ENCODE measurements at places on chromosomes 5 and 9. TPM values are rescaled to one million over a fixed set of nuclear protein-coding genes. Genes with fewer than 3 reads are reported as not detected.
A peak's percentile ranks its signal among the peaks of the same experiment; 100 is the strongest.

DNA sequence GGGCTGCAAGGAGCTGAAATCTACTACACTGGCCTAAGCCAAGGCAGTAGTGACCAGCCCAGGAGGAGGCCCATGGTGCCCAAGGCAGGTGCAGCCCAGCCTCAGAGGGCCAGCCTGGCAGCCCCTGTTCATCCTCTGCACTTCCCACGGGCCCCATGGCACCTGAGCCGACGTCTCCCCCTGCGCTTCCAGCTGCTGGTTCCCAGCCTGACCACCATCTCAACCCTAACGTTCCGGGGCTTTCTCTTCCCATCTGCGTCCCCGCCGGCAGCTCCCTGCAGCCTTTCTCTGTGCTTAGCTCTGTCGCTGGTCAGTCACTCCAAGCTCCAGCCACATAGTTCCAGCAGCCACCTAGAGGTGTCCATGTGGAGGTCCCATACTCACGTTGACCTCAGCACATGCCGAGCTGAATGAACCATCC lies 105.5 kb upstream of the LMX1B start:
- DNase-seq, result no peak

DNA sequence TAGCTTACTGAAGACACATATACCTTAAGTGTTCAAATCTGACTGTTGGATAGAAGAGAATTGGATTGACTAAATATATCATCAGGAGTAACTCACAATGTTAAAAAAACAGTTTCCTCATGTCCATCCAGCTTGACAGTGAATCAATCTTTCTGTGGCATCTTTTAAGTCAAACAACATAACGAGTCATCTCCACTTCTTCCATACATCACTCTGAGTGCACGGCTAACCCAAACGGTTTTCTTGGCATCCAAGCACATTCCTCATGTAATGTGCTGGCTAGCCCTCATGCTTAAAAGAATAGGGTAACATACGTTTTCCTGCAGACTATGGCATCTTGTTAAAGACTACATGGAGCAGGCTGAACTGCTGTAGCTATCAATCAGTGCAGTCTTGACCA lies 291.5 kb upstream of the TRPC7 start:
- DNase-seq, result peak; percentile 78

The CSF2 gene
- 16.4 TPM for total RNA-seq

The GLRA1 gene
- not detected for total RNA-seq

The SLC6A19 gene
- total RNA-seq, result not detected

DNA sequence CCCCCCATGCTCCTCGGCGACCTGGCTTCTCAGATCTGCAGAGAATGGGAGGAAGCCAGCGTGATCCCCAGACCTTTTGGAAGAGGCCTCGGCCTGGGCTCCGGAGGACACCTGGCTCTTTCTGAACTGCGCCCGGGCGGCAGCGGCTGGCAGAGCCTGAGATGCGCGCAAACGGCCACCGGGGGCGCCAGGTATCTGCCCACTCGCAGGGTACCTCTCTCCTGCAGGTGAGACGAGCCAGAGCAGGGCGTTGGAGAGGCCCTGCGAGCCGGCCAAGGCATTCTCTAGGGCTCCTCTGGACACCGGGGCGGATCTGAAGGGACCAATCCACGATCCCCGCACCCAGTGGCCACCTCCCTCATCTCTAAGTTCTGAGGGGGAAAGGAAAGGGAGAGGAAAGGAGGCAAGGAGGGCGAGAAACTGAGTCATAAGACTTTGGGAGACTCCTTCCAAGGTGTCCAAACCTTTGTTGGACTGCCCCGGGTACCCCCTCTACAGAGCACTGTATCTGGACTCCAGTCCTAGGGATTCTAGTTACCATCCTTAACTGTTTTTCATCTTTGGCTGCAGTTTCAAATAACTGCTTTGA lies 55.0 kb upstream of the SLC46A2 start:
- DNase-seq, result no peak

The C9orf153 gene
- total RNA-seq, result not detected

GRCh38 chr9:79735023-79735779 lies 163.4 kb downstream of the TLE4 start:
- no peak for DNase-seq

GRCh38 chr5:60060389-60060788 lies 166.9 kb upstream of the PDE4D start:
- no peak for DNase-seq

- DNase-seq, result no peak
Observed at GRCh38 chr5:120808606-120809005, 344.5 kb downstream of the PRR16 start.

The CCDC187 gene
- not detected for total RNA-seq

DNA sequence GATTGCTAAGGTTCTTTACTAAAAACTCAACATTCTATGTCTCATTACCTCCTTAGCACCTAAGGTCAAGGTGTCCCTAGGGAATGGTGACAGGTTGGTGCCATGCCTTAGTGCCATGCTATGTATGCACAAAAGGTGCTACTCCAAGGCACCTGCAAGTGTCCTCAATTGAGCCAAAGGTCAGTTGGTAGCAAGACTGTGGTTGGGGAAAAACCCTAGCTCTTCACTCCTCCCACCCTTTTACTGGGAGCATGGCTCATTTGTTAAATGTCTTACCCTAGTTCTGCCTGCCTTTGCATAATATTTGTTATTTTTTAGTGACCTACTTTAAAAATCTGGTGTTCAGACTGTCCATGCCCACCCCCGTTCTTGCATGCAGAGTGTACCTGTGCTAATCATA lies 17.0 kb downstream of the ACO1 start:
- DNase-seq, result no peak

- DNase-seq, result no peak
Observed at GRCh38 chr9:107390778-107391177, 98.8 kb downstream of the KLF4 start.

GRCh38 chr5:44927115-44927733 lies 118.5 kb downstream of the MRPS30 start:
- DNase-seq, result no peak

The EIF4EBP3 gene
- not detected for total RNA-seq

The TXNDC8 gene
- total RNA-seq, result not detected

The SAXO1 gene
- total RNA-seq, result not detected

DNA sequence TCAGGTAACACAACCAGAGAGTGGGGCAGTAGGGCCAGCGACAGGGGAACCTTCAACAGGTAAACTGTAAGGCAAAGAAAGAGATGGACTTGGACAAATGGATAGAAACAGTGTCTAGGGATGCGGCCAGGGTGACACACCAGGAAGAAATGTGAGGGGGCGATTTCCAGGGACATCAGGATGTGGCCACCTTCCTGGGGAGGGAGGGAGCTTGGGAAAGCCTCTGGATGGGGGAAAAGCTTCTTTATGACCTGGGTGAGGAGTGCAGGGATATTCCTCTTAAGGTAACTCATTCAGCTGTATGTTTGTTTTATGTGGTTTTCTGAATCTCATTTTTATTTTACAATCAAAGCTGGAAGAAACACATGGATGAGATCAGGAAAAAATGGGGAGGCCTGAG lies 11.9 kb upstream of the NXNL2 start:
- peak; percentile 86 for DNase-seq

DNA sequence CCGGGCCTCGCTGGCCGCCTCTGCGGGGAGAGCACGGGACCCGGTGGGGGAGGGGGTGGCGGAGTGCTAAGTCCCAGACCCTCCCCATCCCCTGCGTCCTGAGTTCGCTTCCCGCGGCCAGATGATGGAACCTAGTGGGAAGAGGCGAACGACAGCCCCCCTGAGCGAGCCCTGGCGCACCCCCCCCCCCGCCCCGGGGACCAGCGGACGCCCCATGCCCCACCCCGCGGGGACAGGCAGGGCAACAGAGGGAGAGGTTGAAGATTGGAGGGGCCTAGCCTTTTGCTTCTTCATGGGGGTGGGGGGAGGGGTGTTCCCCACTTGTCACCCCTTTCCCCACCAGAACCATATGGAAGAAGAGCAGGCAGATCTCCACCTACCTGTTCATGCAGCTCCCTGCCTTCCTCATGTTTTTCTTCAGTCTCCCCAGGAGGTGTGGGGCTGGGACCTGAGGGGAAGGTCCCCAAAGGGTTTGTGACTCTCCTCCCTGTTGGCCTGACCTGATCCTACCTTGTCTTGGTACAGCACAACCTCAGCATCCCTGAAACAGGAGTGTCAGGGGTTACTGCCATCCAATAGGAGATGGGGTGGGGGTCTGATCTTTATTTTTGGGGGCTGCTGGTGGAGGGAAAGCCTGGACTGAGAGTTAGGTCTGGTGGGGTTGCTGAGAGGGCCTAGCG lies 485 bp downstream of the FAM53C start:
- DNase-seq, result no peak

DNA sequence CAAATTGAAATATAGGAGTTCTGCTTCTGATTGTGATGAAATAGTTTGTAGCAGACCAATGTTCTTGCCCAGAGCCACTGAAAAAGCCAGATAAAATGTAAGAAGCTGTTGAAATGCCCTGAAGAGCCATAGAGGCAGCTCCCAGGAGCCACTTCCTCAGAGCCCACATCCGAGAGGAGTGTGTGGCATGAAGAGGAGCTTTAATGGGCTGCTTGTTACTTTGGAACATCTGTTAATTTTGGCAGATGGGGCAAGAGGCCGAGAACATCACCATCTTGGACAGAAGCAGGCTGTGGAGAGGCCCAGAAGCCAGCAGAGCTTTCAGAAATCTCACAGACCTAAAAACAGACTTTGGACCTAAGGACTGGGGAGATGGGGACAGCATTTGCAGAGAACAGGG lies 370.8 kb downstream of the GADD45G start:
- no peak for DNase-seq

- no peak for DNase-seq
Observed at GRCh38 chr9:77738932-77739331, 90.8 kb upstream of the GNA14 start.

- DNase-seq, result no peak
Observed at GRCh38 chr5:122701640-122702523, 73.0 kb upstream of the SNX2 start.

The TMEM215 gene
- 0.33 TPM for total RNA-seq

DNA sequence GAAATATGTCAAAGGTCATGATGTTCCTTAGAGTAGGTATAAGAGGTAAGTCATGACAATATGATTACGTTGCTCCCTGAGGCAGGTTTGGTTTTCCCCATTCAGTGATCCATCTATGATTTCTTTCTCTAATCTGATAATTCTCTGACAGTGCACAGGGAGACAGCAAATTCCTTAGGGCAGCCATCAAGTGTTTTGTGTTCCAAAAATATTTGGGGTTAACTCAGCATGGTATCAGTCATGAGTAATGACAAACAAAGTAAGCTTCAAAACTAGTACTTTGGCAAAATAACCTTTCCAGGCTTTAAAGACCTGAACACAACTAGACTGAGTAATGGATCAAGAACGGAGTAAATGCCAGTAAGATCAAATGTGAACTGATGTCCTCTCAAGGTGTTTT lies 55.3 kb upstream of the SPATA31E1 start:
- DNase-seq, result no peak

DNA sequence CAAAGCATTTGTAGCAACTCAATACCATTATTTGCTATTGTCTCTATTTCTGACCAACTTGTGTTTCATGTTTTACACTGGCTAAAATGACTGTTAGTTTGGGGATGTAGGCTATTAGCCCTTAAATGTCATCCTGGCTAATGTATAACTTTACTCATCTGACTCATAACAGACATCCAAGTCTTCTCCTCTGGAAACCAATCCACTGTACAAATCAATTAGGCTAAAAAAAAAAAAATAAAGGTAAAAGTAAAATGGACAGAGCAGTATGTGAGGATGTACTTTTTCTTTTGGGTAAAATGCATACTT lies 20.6 kb downstream of the MEGF9 start:
- no peak for DNase-seq

GRCh38 chr5:7849681-7850394 lies 1.1 kb downstream of the CFAP90 start:
- DNase-seq, result peak; percentile 30

- DNase-seq, result no peak
Observed at GRCh38 chr5:127969651-127970050, 113.9 kb upstream of the SLC12A2 start.

GRCh38 chr9:37184905-37185867 lies 64.8 kb downstream of the ZCCHC7 start:
- DNase-seq, result no peak

GRCh38 chr5:141521244-141521781 lies 32.4 kb downstream of the PCDHGC5 start:
- DNase-seq, result peak; percentile 96

- DNase-seq, result no peak
Observed at GRCh38 chr5:1540166-1540565, 16.4 kb upstream of the LPCAT1 start.

GRCh38 chr9:1098551-1098950 lies 48.4 kb downstream of the DMRT2 start:
- DNase-seq, result no peak

The NHP2 gene
- 634 TPM for total RNA-seq

- DNase-seq, result no peak
Observed at GRCh38 chr5:166431456-166431855, 1860.0 kb upstream of the WWC1 start.

The SPINK4 gene
- not detected for total RNA-seq

GRCh38 chr9:74117731-74118130 lies 379.4 kb upstream of the RORB start:
- peak; percentile 25 for DNase-seq

DNA sequence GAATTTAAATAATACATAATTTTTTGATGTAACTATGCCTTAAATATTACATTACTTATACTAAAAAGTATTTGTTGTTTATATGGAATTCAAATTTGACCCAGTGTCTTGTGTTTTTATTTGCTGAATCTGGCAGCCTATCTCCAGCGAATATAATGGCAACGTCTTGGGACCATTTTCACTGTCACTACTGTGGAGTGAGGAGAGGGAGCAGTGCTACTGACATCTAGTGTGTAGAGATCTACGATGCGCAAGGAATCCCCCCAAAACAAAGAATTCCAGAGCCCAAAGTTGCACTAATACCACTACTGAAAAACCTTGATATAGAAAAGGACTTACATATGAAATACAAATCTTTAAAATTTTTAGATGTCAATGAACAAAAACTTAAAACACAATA lies 314.4 kb downstream of the DRD1 start:
- DNase-seq, result no peak

DNA sequence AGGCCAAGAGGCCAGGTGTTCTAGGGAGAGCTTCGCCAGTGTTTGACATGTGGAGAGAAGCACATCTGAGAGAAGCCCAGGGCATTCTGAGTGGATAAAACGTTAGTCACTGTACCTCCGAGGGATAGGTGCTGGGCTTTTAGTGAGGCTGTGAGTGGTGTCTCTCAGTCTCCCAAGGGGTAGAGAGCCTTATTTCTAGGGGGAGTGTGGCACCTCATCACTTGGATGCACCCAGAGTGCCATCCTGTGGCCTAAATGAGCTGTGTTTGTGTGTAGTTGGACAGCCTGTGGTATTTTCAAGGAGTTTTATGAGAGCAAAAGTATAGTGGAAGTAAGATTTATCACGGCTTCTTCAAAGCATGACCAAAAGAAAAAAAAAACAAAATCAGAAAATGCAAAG lies 1046.9 kb upstream of the WWC1 start:
- DNase-seq, result peak; percentile 72

DNA sequence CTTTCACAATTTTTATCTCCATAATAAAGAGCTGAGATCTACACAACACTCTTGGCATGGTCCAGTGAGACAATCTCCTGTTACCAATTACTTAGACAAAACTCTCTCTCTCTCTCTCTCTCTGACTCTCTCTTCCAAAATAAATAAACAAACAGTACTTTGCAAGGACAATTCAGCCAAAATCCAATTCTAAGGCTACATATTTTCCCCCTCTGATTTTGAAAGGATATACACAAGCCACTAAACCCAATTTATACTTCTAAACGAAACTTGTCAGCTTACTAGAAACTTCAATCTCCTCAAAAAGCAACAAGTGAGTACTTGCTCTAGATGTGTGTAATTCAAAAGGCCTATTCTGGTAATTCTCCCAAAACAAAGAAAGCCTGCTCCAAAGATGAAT lies 26.3 kb upstream of the TNPO1 start:
- no peak for DNase-seq

- no peak for DNase-seq
Observed at GRCh38 chr9:131731644-131732043, 8.2 kb downstream of the RAPGEF1 start.

Measured in Daoy (cell line).